ENCODE measurements at places on chromosomes 7 and 10. TPM values are rescaled to one million over a fixed set of nuclear protein-coding genes. Genes with fewer than 3 reads are reported as not detected.

LLCFC1 gene
- total RNA-seq = not detected

GPER1 gene
- total RNA-seq = 0.69 TPM

MYOF gene
- total RNA-seq = 219 TPM

ANKRD61 gene
- 0.38 TPM for total RNA-seq

ATOH7 gene
- total RNA-seq = 0.34 TPM

ITIH2 gene
- 0.27 TPM for total RNA-seq

CNPY1 gene
- total RNA-seq = not detected
